ENCODE measurements at places on chromosomes 2 and 18.
A peak's percentile ranks its signal among the peaks of the same experiment; 100 is the strongest.

GRCh38 chr2:212843409-212844199, 305.0 kb upstream of the ERBB4 start:
- DNase-seq: no peak

- DNase-seq: no peak
Measured at GRCh38 chr2:72142570-72143440, 4.9 kb downstream of the CYP26B1 start.

GRCh38 chr18:46319783-46320182, 215.6 kb downstream of the HAUS1 start:
- DNase-seq: no peak

- no peak for DNase-seq
Measured at GRCh38 chr2:192570788-192571187, 376.1 kb upstream of the TMEFF2 start.

DNA sequence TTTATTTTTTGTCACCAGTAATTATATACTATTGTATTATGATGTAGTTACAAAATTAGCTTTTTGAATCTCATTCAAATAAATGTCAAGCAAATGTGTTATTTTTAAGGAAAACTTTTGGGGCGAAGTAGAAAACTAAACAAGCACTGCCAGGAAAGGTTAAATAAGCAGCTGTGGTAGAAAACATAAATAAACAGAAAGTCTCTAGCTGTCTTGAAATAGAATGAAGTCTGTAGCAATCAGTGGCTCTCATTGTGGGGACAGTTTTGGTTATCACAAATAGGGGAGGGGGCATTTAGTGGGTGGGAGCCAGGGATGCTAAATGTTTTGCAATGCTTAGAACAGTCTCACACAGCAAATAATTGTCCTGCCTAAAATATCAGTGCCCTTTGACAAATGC, 3.4 kb downstream of the INSIG2 start:
- DNase-seq: no peak

DNA sequence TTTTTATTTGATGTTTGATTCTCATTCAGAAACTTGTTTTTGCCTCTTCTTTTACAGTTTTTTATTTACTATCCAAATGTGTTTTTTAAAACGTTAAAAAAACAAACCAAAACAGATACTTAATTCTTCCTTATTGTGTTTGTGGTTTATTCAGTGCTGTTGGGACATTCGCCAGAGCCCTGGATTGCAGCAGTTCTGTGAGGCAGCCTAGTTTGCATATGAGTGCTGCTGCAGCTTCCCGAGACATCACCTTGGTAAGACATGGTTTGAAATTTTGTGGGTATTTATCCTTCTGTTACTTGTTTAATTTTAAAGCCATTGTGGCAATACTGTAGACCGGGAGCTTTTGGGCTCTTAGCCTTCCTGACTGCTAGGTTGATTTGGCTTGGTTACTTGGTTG, 91.2 kb downstream of the MTA3 start:
- DNase-seq: no peak

GRCh38 chr2:179239195-179239594, 25.4 kb downstream of the SESTD1 start:
- no peak for DNase-seq

DNA sequence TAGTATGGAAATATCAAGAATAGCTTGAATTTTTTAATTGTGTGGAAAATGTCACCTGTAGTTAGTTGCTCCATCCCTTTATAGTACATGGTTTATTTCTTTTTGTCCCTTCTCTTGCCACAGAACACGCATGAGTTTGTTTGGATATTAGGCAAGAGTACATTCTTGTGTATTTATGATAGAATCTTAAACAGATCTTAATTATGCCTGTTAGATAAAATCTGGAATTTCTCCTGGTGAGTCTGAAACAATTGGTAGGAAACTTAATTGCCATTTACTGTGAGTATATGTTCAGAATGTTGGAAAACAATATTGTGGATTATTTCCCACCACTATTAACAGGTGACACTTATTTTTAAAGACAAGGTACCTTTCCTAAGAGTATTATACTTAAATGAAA, 30.2 kb upstream of the CABYR start:
- DNase-seq: no peak

GRCh38 chr2:43207553-43208300, 18.7 kb downstream of the ZFP36L2 start:
- DNase-seq: no peak

DNA sequence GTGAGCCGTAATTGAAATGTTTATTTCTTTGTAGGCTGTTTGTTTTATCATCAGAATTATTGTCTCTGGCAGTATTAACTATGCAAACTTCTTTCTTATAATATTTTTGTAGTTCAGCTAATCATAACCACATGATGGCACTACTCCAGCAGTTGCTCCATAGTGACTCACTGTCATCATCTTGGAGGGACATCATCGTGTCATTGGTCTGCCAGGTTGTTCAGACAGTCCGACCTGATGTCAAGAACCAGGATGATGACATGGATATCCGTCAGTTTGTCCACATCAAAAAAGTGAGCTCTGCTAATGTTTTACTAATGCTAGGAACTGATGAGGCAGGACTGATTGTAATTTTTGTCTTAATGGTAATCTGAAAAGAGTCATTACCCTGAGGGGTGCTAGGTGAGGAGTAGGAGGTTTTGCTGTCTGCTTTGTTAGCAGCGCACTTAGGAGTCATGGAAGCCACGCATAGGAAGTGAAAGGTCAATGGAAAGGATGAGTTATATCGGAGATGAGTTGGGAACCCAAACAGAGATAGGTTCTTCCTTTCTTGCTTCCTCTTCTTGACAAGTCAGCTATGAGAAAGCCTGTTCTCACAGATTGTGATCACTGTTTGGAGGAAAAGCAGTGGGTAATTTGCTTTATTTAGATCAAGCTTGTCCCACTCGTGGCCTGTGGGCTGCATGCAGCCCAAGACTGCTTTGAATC, 49.2 kb downstream of the PIKFYVE start:
- no peak for DNase-seq

DNA sequence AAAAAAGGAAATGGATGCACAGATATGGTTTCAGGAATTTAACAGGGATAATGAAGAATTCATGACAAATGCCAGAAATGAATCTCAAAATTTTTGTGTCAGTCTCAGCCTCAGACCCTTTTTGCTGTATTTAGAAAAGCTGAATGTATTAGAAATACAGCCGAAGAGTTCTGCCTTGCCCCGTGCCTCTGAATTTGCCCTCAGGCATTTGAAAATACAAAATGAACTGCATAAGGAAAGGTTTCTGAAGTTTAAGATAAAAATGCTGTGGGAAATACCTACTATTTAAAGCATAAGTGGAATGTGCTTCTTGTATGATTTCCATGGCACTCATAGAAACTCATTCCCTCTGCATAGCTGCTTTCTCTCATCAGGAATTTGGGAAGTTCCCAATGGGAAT, 1580.6 kb downstream of the DPP10 start:
- no peak for DNase-seq

GRCh38 chr18:73656691-73657090, 490.9 kb downstream of the FBXO15 start:
- DNase-seq: no peak

DNA sequence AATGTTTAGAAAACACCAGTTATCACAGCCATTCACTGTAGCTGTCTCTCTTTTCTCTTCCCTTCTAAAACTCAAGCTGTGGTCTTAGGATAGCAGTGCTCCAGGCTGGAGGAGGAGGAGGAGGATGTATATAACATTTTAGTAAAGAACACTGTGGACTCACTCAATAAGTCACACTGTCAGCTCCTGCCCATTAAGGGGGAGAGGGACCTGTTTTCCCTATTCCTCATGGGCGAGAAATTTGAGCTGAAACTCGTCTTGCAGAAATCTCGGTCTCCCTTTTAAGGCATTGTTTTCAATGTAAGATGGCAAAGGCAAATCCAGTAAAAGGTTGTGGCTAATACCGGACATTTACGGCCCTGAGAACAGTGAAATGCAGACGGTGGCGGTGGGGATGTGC, 114.8 kb upstream of the ZNF236 start:
- DNase-seq: no peak

- DNase-seq: no peak
Measured at GRCh38 chr2:66445076-66445924, 10.4 kb downstream of the MEIS1 start.

- no peak for DNase-seq
Measured at GRCh38 chr2:236887531-236887930, 198.2 kb upstream of the COPS8 start.

GRCh38 chr2:96140941-96141623, 2.8 kb upstream of the ASTL start:
- DNase-seq: peak; percentile 21

- no peak for DNase-seq
Measured at GRCh38 chr18:63508596-63508995, 31.8 kb downstream of the SERPINB5 start.

GRCh38 chr18:77090546-77091174, 41.9 kb downstream of the MBP start:
- DNase-seq: no peak

DNA sequence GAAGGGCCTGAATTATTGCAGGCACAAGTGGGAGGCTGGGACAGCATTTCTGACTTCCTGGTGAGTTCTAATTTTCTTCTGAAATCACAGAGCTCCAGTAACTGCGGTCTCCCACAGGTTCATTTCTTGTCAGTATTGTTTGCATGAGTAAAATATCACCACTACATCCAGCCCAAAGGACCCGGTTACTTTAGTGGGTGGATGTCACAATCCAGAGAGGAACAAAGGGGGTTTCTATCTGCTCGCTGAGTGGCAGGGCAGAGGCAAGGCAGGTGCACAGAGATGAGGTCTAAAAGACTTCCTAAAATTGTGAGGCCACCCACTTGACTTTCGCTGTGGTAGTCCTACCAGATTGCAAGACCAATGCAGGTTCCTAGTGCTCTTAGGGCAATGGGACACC, 800.4 kb upstream of the ID2 start:
- DNase-seq: no peak

DNA sequence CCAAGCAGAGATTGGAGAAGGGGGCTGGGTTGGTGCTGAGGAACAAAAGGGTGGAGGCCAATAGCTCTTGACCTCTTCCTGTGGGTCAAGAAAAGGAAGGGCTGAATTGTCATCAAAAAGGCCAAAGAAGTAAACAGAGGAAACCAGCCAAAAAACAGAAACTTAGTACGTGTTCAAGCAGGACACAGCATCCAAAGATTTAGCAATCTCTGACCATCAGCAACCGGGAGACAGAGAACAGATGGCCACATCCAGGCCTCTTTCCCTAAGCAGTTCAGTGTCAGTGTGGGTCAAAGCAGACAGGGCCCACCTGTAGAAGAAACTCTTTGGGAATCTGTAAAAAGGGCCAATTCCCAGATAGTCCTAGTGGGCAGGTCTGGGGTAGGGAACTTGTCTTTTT, 2.9 kb downstream of the DNPEP start:
- no peak for DNase-seq

GRCh38 chr2:98468621-98469236, 24.1 kb downstream of the INPP4A start:
- DNase-seq: no peak

DNA sequence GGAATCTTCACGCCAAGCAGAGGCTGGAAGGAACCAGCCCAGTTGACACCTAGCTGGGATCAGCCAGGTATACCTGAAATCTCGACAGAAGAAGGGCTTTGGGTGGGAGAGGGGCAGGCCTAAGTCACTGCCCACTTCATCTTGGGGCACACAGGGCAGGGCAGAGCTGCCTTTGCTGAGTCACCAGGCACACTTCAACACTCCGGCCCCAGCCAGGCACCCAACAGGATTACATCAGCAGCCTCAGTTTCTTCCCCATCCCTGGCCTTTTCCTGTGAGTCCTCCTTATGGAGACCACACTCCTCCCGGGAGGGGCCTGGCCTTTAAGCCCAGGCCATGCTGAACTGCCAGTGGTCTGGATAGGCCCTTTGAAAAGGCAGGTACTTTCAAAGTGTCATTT, 201.7 kb upstream of the HS6ST1 start:
- no peak for DNase-seq

DNA sequence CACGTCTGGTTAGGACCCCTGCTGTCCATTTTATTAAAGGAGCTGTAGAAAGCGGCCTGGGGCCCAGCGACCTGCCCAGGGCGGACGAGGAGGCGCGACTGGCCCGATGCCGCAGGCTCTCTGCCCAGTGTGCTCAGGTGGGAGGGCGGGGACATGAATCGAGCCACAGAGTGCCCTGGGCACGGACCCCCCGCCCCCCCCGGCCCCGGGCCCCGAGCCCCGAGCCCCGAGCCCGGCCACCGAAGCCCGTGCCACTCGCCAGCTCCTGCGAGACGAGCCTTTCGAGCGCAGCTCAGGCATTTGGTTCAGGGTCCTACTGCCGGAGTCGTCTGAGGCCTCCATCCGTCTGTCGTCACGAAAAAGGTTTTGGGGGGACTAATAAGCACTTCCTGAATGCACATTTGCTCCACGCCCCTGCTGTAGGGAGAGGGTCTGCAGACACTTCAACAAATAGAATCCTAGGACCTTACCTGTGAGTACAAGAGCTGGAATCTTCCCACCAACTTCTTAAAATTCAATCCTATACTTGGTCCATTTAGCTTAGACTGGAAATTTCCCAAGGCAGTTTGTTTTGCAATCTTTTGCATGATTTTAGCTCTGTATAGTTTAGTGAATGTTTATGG, 602 bp upstream of the ADAM17 start:
- no peak for DNase-seq

- no peak for DNase-seq
Measured at GRCh38 chr2:205568620-205569019, 113.7 kb upstream of the NRP2 start.

- no peak for DNase-seq
Measured at GRCh38 chr2:197827618-197828017, 23.2 kb downstream of the PLCL1 start.

- no peak for DNase-seq
Measured at GRCh38 chr2:205903549-205904129, 182.3 kb downstream of the INO80D start.

- peak; percentile 28 for DNase-seq
Measured at GRCh38 chr2:12416600-12416999, 300.1 kb upstream of the TRIB2 start.

GRCh38 chr2:23427350-23427749, 42.4 kb downstream of the KLHL29 start:
- DNase-seq: no peak

- no peak for DNase-seq
Measured at GRCh38 chr2:96345438-96345837, 9.9 kb downstream of the NCAPH start.

- DNase-seq: no peak
Measured at GRCh38 chr2:203936535-203936934, at the start of gene ICOS. Gene ICOS, plus strand, starts transcription at chr2:203936763. Its CDS starts 52 bp downstream, at chr2:203936815.

GRCh38 chr2:6845903-6846302, 19.8 kb downstream of the CMPK2 start:
- no peak for DNase-seq

DNA sequence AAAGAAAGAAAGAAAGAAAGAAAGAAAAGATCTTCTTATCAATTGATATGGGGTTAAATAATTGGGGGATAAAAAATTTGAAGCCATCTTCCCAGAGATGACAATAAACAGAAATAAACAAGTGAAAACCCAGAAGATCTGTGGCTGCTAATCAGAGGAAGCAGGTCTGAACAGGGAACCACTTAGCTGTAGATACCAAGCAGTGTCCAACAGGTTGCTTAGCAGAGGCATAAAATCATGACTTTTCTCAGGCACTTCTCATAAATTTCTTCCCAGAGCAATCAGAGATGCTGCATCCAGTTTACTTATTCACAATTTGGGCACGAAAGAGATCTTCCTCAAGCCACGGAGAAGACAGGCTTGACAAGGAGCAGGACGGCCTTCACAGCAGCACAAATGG, 5.7 kb upstream of the LPIN1 start:
- no peak for DNase-seq

All from stimulated activated CD8-positive, alpha-beta memory T cell treated with anti-CD3 and anti-CD28 coated beads, Interleukin-12 subunit alpha, Interleukin-12 subunit beta, amount 100 ng/mL, for 4 hours (primary cell).